Daoy (cell line): ENCODE measurements at places on chromosomes 1 and 21. TPM values are rescaled to one million over a fixed set of nuclear protein-coding genes. Genes with fewer than 3 reads are reported as not detected.

The RGSL1 gene
- total RNA-seq: not detected in 2 replicates

DNA sequence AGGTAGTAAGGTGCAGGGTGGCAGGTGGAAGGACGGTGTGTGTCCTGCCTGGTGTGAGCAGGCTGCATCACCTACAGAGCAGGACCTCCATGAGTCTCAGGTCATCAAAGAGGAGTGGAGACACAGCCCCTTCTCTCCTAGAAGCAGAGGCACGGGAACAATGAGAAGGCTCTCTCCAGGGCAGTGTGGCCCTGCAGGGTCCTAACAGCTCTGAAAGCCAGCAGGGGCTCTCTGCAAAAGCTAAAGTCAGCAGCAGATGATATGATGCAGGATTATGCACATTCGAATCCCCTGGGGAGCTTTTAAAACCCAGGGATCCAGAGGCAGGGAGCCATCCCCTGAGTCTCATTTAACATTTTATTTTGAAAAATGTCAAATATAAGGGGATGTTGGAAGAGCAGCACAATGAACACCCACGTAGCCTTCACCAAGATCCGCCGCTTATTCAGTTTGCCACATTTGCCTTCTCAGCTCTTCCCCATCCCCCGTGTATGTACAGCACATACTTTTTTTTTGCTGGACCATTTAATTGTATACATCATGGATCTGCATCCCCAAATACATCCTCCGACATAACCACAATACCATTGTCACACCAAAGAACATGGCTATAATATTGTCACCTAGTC, 88.1 kb downstream of the CNIH3 start:
- DNase-seq: no peak

- no peak for DNase-seq
Observed at GRCh38 chr1:47323599-47324031, 9.7 kb upstream of the STIL start.

The LCE6A gene
- not detected in 2 replicates for total RNA-seq

GRCh38 chr1:223515421-223515820, 122.2 kb downstream of the CCDC185 start:
- no peak for DNase-seq

The AK5 gene
- total RNA-seq: 18.1 and 38.6 TPM in 2 replicates

The CFAP74 gene
- total RNA-seq: not detected in 2 replicates

DNA sequence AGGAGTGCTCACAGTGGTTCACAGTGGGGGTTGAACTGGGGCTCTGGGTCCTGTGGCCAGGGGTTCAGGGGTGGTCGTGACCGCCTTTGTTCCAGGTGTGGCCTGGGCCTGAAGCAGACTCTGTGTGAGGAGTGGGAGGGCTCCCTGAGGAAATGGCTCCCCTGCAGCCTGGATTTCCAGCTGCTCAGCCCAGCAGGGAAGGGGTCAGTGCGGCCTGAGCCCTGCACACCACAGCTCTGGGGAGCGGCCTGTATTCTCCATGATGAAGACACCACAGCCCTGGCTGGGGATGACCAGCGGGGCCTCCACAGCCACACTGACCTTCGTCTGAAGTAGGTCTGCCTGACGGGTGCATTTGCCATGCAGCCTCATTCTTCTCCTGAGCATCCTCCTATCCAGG, 16.7 kb downstream of the PYCR2 start:
- DNase-seq: no peak

DNA sequence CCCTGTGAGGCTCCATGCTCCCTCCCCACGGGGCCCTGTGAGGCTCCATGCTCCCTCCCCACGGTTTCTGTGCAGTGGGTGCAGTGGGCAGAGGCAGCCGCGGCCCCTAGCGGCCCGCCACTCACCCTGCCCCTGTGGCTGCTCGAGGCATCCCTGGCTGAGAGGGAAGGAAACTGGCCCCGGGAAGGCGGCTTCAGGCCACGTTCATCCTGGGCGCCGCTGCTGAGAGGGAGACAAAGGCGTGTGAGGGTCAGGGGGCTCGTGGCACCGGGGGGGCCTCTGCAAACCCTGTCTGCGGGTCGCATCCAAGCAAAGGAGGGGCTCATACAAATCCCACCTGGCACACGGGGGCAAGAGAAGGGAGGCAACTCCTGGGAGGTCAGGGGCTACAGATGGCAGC, 8.5 kb downstream of the CFAP410 start:
- peak; percentile 38 for DNase-seq

The LCA5L gene
- total RNA-seq: 0.91 and 6.0 TPM in 2 replicates

GRCh38 chr1:89723863-89724262, 90.9 kb downstream of the LRRC8C start:
- DNase-seq: no peak

- no peak for DNase-seq
Observed at GRCh38 chr21:25149022-25149421, 458.3 kb downstream of the MRPL39 start.

GRCh38 chr1:26788836-26789611, 1.3 kb downstream of the PIGV start:
- DNase-seq: peak; percentile 91

The TNNI3K gene
- 0.36 TPM in 1 of 2 replicates, not detected in the other for total RNA-seq

DNA sequence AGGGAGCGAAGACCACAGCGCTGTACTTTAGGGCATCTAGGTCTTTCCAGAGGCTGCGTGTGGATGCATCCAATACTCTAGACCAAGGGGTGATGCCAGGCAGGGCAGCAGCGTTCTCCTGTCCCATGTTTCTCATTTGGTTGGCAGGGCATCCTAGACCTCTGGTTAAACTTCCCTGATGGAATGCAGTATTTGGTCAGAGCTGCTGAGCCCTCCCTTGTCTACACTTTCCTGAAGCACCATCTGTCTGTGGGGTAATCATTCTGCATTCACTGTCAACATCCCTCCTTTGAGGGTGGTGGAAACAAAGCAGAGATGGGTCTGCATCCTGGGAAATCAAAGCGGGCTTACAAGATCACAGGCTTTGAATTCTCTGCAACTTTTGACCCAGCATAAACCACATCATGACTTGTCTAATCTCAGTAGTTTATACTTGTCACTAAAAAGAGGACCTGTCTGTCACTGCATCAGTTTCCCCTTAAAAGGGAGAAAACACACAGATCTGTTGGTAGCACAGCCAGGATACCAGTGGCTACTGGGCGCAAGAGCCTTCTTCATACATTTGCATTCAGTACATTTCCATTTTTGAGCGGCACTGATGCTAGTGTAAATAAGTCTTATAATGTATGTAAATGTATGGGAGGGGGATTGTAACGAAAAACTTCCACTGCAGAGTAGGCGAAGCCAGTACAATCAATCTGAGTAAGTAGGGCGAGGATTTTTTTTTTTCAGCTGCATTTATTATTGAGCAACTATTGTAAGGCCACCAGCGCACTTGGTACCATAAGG, 106.3 kb downstream of the GALNT2 start:
- no peak for DNase-seq

The VCAM1 gene
- 58.1 and 81.5 TPM in 2 replicates for total RNA-seq

GRCh38 chr1:230501849-230502248, 75.7 kb upstream of the PGBD5 start:
- no peak for DNase-seq

The ZYG11A gene
- total RNA-seq: 2.5 and 3.0 TPM in 2 replicates

The CYP4Z1 gene
- total RNA-seq: not detected in 2 replicates

The EPHA2 gene
- total RNA-seq: 50.8 and 67.7 TPM in 2 replicates

DNA sequence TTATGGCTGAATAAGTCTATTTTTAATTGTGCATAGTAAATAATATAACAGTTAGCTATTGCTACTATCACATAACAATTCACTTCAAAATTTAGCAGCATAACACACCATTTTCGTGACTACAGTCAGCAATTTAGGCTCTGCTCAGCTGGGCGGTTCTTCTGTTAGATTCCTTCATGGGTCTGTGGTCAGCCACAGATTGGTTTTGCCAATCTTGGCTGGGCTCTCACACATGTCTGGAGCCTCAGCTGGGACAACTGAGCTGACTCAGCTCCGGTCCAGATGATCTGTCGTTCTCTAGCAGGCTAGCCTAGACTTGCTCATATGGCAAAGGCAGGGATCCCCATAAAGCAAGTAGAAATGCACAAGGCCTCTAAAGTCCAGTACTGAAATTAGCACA, 15.1 kb upstream of the CDC42BPA start:
- DNase-seq: peak; percentile 58

DNA sequence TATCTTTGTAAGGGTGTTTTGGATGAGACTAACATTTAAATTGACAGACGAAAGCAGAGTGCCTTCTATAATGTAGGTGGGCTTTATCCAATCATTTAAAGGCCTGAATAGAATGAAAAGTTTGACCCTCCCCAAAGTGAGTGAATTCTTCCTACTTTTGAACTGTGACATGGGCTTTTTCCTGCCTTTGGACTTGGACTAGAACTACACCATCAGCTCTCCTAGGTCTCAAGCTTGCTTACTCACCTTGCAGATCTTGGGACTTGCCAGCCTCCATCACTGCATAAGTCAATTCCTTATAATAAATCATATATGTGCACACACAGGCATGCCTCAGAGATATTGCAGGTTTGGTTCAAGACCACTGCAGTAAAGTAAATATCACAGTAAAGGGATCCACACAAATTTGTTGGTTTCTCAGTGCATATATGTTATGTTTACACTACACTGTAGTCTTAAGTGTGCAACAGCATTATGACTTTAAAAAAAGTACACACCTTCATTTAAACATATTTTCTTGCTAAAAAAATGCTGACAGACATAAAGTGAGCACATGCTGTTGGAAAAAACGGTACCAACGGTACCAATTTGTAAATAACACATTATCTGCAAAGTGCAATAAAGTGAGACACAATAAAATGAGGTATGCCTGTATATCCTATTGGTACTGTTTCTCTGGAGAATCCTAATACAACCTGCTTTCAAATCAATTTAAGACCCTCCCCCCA, 51.6 kb upstream of the ATF3 start:
- no peak for DNase-seq
